Adipocyte (in vitro differentiated cells): ENCODE measurements at places on chromosomes 3 and 15.

- peak; percentile 96 for DNase-seq
Measured at GRCh38 chr15:60374628-60375081, 23.1 kb downstream of the ANXA2 start.

- DNase-seq, result no peak
Measured at GRCh38 chr15:74504836-74505235, 36.2 kb upstream of the ARID3B start.

GRCh38 chr3:178669022-178669601, 132.9 kb downstream of the KCNMB2 start:
- no peak for DNase-seq

- DNase-seq, result peak; percentile 7
Measured at GRCh38 chr3:43468133-43468532, 153.7 kb downstream of the ANO10 start.

DNA sequence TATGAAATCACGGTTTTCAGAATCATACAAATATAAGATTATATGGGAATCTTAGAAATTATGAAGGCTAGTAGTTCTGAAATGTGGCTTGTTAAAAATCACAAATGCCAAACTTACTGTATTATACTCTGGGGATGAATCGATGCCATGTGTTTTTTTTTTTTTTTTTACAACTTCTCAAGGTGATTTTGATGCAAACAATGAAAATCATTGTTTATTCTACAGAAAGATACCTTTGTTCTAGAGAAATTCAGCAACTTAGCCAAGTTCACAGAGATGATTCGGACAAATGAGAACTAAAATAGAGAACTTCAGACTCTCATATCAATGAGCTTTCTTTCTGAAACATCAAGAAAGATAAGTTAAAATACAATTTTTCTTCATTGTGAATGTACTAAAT, 92.0 kb downstream of the ZPLD1 start:
- no peak for DNase-seq

- DNase-seq, result no peak
Measured at GRCh38 chr15:70197318-70197944, 99.7 kb upstream of the TLE3 start.

- peak; percentile 57 for DNase-seq
Measured at GRCh38 chr15:87609474-87609873, 647.1 kb downstream of the NTRK3 start.

GRCh38 chr15:69377216-69377970, 36.8 kb upstream of the KIF23 start:
- DNase-seq, result no peak

- DNase-seq, result peak; percentile 31
Measured at GRCh38 chr3:9013782-9014563, 50.7 kb upstream of the RAD18 start.

GRCh38 chr3:116139641-116140040, 305.6 kb downstream of the LSAMP start:
- DNase-seq, result no peak

- no peak for DNase-seq
Measured at GRCh38 chr15:60385620-60386552, 11.9 kb downstream of the ANXA2 start.

GRCh38 chr3:19002606-19003005, 145.7 kb upstream of the KCNH8 start:
- no peak for DNase-seq
